ENCODE measurements at places on chromosomes 1 and 21.

- no peak for DNase-seq
These were observed 112.4 kb downstream of the POU2F1 start for GRCh38 chr1:167333124-167333523.

GRCh38 chr1:29584776-29585175, 348.5 kb downstream of the PTPRU start:
- DNase-seq, result no peak

DNA sequence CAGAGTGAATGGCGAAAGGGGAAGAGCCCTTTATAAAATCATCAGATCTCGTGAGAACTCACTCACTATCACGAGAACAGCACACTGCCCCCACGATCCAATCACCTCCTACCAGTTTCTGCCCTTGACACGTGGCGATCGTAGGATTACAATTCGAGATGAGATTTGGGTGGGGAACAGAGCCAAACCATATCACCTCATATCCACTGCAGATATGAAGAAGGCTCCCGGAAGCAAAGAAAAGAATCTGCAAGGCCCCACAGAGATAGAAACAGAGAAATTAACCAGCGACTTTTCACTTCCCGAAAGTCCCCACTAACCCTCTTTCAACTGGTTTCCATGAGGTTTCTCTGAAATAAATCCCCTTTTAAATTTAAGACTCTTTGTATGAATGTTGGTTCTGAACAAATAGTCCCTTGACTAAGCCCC, 86.2 kb upstream of the IRF2BP2 start:
- no peak for DNase-seq

DNA sequence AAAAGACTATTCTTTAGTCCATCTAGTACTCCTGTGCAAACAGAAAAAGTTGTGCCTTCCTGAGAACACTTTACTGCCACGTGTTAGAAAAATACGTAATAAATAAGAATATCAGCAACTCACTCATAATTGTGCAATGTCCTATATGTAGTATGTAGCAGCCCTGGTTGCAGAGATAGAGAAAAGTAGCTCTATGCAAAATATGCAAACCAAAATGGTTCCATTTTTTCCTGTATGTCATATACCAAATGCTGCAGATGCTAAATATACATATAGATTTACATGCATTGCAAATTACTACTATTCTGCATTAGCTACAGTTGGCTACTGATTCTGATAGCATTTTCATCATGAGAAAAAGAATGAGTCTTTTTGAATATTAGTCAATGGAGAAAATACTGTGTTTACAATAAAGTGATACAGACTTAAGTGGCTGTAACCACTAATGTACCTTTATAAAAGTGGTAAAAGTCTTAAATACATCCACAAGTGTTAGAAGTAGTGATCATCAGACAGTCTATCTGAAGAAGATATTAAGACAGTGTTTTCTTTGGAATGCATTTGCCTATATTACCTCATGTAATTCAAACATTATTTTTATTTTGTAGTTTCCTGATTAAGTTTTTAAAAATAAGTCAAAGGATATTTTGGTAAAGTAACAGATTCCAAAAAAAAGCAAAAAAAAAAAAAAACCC, 19.8 kb downstream of the NME7 start:
- no peak for DNase-seq

DNA sequence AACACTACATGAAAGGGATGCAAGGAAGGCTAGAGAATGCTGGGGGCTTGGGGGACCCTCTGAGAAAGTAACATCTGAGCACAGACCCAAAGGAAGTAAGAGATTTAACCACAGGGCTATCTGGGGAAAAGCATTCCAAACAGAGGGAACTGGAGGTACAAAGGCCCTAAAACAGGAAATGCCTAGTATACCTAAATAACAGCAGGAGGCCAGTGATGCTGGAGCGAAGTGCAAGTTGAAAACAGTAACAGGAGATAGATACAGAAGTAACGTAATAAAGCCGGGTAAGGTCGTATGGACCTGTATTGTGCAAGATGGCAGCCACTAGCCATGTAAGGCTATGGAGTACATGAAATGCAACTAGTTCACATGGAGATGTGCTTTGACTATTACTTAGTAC, 52.1 kb downstream of the CD34 start:
- DNase-seq, result peak; percentile 62

GRCh38 chr21:15895142-15896106, 165.6 kb downstream of the USP25 start:
- no peak for DNase-seq

All from GM23338 (cell line).